GM03348 (cell line): ENCODE measurements at places on chromosomes 12 and 14.

DNA sequence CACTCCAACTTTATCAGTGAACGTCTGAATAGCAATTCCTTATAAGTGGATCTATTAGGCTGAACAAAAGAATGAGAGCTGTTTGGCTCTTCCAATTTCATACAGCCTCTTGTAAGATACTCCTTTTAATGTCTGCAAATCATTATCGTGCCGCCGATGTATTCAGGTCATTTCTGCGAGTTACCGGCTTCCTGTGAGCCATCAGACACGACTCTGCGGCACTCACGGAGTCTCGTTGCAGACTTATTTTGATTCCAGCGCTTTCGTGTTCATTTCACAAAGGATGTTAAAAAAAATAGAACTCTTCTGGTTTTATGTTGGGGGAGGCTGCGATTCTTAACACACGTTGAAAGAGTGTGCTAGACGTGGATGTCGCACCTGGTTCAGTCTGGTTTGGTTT, 106.6 kb downstream of the GLT1D1 start:
- no peak for DNase-seq

DNA sequence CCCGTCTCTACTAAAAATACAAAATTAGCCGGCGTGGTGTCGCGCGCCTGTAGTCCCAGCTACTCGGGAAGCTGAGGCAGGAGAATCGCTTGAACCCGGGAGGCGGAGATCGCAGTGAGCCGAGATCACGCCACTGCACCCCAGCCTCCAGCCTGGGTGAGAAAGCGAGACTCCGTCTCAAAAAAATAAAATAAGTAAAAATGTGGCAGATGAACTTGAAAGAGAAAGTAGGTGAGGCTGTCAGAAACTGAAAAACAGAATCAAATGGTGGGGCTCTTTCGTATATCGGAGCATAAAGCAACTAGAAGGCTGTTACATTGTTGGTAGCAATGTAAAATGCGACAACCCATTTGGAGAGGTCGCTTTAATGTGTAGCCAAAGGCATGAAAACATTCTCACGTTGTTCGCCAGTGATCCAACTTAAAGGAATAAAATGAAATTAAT, 767 bp upstream of the CCNT1 start:
- no peak for DNase-seq

DNA sequence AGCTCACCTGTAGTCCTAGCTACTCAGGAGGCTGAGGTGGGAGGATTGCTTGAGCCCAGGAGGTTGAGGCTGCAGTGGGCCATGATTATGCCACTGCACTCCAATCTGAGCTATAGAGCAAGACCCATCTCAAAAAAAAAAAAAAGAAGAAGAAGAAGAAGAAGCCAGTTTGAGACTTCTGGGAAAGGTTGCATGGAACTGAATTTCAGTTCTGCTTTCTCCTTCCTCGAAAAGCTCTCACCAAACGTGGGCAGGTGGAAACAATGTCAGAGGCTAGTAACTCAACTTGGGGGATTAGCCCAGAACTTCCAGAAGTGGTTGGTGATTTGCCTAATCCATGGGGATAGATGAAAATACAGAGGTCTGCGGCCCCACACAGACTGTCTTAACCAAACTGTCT, 18.7 kb downstream of the FLVCR2 start:
- no peak for DNase-seq

DNA sequence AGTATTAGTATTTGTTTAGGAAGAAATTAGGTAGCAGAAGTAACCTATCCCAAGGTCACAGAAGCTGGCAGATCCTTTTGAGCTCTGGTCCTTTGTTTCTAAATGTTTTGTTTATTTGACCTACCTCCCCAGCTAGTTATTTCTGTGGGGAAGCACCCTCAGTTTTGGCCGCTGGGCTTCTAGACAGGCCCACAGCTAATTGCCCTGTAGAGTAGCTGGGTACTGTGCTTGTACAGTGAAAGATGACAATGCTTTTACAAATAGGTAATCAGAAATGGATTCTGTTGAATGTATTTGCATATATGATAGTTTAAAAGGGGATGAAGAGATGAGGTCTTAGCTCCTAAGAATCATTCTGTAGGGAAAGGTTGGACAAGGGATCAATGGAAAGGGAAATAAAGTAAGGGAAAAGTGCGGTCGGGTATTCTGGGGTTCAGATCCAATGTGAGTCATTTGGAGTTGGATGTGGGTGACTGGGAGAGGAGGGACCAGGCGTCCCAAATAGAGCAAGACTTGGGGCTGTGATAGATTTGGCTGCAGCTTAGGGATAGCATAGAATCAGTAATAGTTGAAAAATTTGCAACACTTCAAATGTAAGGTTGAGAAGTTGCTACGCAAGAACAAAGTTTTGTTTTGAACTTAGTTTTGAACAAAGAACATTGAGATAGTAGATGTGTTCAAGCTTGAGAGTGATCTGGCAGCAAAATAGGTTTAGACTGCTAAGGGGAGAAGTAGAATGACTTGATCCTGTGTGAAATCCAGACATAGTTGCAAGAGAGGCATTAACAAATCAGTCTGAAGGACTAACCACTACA, 3.6 kb downstream of the NUDT4 start:
- no peak for DNase-seq

GRCh38 chr14:41144370-41144769, 462.3 kb upstream of the LRFN5 start:
- no peak for DNase-seq

DNA sequence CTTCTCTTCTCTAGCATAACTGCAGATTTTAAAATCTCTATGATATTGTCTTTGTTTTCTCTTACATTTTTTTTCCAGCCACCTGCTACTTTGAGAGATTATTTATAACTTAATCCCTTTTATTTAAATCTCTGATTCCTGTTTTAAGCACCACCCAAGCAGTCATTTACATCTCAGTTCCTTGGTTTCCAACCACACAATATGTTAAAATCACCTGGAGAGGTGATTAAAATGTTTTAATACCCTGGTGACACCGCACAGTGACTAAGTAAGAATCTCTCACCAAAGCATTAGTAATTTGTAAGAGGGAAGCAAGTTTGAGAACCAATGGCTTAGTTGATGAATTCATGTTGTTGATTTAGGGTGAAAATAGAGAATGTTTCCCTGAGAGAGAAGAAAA, 849.8 kb downstream of the TMTC2 start:
- no peak for DNase-seq

DNA sequence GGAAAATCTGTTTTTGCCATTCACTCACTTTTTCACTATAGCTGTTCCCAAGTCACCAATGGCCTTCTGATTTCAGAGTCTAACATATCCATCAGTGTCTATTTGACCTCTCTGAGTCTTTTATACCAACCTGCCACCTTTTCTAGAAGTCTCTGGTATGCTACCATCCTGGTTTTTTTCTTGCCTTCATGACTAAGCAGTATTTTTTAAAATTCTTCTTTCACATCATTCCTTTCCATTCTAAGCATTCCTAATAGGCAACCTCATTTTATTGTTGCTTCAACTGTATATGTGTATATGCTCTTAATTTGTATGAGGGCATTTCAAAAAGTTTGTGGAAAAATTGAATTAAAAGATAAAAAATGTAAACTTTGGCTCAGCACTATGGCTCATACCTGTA, 5.0 kb downstream of the IRAK4 start:
- no peak for DNase-seq

DNA sequence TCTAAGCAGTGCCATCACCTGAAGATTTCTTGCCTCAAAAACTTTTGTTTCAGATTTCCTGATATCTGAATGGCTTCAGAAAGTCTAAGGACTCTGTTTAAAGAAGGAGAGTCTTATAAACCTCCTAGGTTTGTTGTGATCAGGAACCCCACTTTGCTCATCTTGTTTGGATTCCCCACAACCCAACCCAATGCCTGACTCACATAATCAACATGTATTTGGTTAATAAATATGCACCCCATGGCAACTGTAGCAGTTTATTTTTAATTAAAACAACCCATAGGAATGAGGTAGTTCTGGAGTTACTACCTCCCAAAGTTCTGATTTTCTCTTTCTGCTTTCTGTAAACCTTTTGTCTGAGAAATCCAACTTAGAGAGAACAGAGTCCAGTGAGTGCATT, 51.5 kb downstream of the DBX2 start:
- no peak for DNase-seq

DNA sequence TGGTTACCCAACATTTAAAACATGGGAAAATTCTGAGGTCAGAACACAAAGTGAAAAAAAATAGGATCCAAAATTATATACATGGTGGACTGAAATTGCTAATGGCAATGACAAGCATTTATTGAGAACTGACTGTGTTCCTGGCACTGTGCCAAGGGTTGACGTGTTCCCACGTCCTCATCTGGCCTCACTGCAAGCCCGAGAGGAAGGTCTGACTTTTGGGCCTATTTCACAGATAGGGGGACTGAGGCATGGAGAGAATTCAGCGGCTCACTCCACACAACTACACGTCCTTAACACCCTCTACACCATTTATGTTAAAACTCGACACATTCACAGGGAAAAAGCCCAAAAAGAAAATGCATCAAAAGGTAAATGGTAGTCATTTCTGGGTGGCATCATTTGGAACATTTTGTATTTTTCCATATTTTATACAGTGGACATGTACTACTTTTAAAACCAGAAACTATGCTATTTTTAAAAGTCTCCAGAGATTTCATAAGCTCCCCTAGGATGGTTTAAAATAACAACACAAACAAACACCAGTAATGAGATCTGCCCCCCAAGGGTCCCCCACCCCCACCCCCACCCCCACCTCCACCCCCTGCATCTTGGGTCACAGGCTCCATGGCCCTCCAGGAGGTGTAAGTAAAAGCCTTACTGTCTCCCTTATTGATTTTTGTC, 27.7 kb downstream of the CLMN start:
- no peak for DNase-seq

GRCh38 chr12:118103601-118104382, at the start of gene VSIG10:
Gene VSIG10, minus strand, starts transcription at chr12:118104011. Its CDS starts 340 bp downstream, at chr12:118103671.
- DNase-seq = peak; percentile 94

- DNase-seq = no peak
Observed at GRCh38 chr14:81205639-81206038, 15.1 kb downstream of the GTF2A1 start.

- no peak for DNase-seq
Observed at GRCh38 chr14:92938235-92938875, 15.4 kb downstream of the CHGA start.

DNA sequence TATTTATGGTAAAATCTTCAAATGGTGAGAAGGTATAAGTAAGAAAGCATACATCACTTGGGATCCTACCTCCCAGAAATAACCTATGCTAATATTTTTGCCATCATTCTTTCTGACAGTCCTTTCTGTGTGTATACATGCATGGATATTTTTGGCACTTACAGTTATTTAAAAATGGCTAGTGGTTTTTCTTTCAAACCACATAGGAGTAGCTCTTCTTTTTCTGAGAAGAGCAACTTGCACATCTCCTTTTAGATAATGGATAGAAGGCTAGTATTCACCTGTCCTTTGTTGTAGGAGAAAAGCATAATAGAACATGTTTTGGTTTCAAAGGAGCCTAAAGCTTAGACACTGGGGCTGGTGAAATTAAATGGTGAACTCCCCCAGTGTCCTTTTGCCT, 87.3 kb downstream of the EMP1 start:
- DNase-seq = no peak

DNA sequence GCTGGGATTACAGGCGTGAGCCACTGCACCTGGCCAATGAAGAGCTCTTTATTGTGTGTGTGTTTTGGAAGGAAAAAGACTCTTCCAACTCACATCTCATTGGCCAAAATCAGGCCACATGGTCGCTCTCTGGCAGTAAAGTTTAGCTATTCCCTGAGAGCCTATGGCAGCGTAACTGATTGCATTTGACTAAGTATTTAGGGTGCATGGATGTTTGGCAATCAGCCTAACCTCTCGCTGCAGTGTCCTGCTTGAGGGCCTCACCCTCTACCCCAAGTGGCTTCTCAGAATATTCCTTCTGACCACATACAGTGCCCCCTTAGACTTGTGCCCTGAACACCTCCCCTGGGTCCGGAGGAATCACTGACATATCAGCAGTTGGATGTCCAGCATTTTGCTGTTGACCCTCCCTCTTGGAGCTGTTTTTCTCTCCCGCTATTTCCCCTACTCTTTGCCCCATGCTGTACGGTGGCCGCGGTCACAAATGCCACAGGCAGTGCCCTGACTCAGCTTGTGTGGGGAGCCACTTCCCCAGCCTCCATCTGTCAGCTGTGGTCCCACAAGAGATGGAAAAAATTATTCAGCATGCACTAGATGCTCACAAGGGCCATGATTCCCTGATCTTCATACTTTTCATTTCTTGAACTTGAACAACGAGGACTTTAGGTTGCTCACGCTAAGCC, 9.5 kb downstream of the PHETA1 start:
- no peak for DNase-seq

DNA sequence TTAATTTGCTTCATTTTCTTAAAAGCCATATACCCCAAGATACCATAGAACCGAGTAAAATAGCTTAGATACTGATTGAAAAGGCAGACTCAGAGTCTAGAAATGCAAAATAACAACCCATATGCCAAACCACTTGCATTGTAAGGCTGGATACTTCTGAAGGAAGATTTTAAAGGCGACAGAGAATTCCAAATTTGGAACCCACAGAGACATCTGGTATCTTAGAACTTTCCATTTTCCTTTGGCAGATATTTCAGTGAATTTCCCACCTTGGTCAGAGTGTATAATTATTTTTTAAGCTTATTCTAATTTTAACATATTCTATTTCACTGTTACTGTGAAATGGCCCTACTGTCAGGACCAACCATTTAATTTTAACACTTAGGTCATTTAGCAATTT, 186.4 kb upstream of the E2F7 start:
- no peak for DNase-seq

- DNase-seq = no peak
Observed at GRCh38 chr12:78550831-78551230, 313.7 kb upstream of the SYT1 start.

GRCh38 chr12:3604286-3604685, 113.3 kb downstream of the PRMT8 start:
- DNase-seq = no peak

DNA sequence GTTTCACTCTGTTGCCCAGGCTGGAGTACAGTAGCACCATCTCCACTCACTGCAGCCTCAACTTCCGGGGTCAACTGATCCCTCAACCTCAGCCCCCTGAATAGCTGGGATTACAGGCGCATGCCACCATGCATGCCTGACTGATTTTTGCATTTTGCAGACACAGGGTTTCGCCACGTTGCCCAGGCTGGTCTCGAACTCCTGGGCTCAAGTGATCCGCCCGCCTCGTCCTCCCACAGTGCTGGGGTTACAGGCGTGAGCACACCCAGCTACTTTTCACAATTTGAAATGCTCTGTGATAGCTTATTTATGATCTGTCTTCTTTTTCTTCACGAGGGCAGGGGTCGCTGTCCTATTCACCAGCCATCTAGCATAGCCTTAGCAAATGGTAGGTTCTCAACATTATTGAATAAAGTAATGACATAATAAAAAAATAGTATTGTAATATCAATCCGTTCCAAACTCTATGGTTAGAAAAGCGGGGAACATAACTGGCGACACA, 477 bp upstream of the DDX47 start:
- no peak for DNase-seq

- DNase-seq = peak; percentile 60
Observed at GRCh38 chr14:67943947-67944346, 124.4 kb downstream of the RAD51B start.

DNA sequence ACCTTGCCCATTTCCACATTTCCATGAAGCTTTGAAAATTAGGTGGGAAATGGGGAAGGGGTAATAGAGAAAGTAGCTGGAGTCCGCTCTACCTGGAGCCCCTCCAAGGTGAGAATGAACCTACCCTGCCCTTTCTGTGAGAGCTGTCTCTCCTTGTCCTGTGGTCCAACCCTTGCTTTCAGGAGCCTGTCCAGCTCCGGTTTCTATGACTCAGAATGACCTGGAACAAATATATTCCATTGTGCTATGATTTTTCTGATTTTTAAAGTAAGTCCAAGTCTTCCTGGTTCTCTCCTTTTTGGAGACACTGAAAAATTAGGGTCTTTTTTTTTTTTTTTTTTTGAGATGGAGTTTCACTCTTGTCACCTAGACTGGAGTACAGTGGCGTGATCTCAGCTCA, 89.1 kb upstream of the VASH1 start:
- DNase-seq = no peak
